ENCODE measurements at places on chromosomes 4 and X.

- no peaks in the 10 kb centered on the region for H3K27me3 ChIP-seq
- H3K4me3 ChIP-seq, result no peak overlapping the region
- no peak for DNase-seq
Observed at GRCh38 chr4:168028568-168028967, 63.8 kb upstream of the ANXA10 start.

DNA sequence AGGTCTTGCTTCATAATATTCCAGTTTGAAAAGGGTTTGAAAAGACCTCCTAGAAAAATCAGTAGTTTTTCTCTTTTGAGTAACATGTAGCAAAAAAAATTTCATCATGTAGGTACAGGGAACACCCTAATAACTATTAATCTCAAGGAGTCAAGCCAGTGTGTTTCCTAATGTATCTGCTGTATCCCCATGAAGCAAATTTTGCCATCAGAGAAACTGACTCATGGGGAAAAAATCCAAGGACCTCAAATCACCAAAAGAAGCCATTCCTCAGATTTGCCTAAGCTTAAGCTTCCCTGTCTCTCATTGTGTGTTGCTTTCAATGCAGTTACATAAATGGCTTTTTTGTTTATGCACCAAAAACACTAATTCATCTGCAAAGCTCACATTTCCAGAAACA is 29.7 kb downstream of the F9 start:
- H3K4me3 ChIP-seq, result no peak overlapping the region
- peaks cover 9% of the 10 kb centered on the region for H3K4me1 ChIP-seq
- DNase-seq, result no peak
- H3K36me3 ChIP-seq, result no peaks in the 10 kb centered on the region
- H3K27ac ChIP-seq, result no peak overlapping the region

DNA sequence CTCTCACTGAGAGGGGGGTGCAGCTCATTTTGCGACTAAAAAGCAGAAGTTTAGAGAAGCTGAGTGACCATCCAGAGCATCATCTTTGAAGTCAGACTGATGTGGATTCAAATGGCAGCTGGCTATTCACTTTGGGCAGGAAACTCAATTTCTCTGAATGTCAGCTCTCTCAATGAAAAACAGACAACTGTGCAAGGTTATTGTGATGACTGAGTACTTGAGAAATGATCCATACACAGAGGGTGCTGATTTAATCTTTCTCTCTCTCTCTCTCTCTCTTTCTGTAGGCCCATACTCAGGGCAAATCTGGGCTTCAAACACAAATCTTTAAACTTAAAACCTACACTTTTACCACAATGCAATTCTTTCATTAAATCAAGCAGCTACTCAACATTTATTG is 185.8 kb upstream of the SLIT2 start:
- no peak overlapping the region for H3K27ac ChIP-seq
- H3K4me3 ChIP-seq, result no peak overlapping the region
- no peaks in the 10 kb centered on the region for H3K36me3 ChIP-seq

- H3K4me3 ChIP-seq, result no peak overlapping the region
- no peaks in the 10 kb centered on the region for H3K4me1 ChIP-seq
- peaks cover 3% of the 10 kb centered on the region for H3K36me3 ChIP-seq
Observed at GRCh38 chr4:648579-649292, 23.4 kb downstream of the PDE6B start.

GRCh38 chr4:85952972-85953650 is 406.7 kb downstream of the MAPK10 start:
- H3K27me3 ChIP-seq, result no peaks in the 10 kb centered on the region
- DNase-seq, result no peak
- no peak overlapping the region for H3K27ac ChIP-seq
- no peak overlapping the region for H3K4me3 ChIP-seq
- H3K36me3 ChIP-seq, result no peaks in the 10 kb centered on the region

DNA sequence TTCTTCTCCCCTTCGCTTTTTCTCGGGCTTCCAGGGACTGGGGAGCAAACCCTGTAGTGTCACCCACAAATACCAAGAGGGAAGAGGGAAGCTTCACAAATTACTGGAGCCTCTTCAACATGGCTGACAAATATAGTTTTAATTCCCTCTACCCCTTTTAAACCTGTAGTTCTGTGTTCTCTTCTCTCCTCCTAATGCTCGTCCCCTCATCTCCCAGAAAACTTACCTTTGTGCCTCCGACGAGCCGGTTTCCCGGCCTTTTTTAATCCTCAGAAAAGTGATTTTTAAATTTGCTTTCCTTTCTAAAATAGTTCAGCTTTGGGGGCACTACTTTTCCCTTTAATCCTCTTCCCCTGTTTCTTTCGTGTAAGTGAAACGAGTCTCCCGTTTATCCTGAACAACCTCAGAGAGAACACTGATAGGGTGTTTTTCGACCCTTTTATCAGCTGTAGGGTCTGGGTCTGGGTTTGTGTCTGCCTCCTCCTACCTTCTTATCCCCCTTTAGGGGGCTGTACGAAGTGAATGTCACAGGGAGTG is 408 bp downstream of the TET2 start:
- H3K4me1 ChIP-seq, result peaks cover 36% of the 10 kb centered on the region
- no peaks in the 10 kb centered on the region for H3K36me3 ChIP-seq
- H3K27me3 ChIP-seq, result peaks cover 37% of the 10 kb centered on the region
- peak overlapping the region; percentile 100 for H3K27ac ChIP-seq

DNA sequence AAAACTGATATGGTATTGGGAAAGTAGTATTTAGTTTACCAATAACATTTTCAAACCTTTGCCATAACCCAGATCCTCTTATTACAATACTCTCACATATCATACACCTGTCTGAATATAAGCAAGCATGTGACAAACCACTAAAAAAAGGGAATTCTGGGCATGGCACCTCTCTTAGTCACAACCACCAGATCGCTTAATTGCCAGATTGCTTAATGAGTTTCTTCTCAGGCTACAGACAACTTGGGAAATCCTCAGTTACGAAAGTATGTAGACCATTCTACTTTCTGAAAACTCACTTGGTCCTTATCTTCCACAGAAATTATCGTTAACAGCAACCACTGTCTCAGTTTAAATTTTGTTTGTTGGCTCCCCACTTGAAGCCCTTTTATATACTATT is 2.1 kb downstream of the NAF1 start:
- peaks cover 1% of the 10 kb centered on the region for H3K27me3 ChIP-seq
- peaks cover 28% of the 10 kb centered on the region for H3K4me1 ChIP-seq
- no peak overlapping the region for H3K27ac ChIP-seq
- DNase-seq, result no peak
- H3K36me3 ChIP-seq, result peaks cover 3% of the 10 kb centered on the region

DNA sequence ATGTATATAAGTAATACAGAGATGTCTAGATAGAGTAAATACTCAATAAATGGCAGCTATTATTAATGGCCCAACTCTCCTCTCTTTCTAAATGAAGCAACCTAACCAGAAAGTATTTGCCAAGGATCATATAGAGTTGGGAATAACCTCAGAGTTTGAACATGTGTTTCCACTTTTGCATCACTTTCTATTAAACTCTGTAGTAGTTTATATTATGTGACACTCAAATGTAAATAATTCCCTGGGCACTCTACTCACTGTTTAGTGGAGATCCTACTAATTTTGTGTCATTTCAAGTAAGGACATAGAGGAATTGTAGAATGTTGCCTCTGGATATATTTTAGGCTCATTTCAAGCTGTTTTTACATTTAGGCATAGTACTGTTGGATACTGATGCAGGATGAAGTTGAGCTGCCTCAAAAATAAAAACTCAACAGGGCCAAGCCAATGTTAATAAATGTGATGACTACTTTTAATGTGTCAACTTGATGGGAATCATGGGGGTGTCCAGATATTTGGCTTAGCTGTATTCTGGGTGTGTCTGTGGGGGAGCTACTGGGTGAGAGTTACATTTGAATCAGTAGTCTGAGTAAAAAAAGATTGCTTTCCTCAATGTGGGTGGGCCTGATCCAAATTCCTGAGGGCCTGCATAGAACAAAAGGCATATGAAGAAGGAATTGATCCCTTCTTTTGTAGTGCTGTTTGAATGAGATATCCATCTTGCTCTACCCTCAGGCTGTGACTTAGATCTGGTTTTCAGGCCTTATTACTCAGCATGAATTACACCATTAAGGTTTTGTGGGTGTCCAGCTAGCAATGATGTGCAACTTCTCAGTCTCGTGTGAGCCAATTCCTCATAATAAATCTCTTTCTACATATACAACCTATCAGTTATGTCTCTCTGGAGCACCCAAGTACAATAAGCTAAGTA is 1368.2 kb downstream of the STIM2 start:
- H3K36me3 ChIP-seq, result no peaks in the 10 kb centered on the region
- H3K27me3 ChIP-seq, result no peaks in the 10 kb centered on the region
- H3K4me1 ChIP-seq, result peaks cover 27% of the 10 kb centered on the region
- no peak overlapping the region for H3K4me3 ChIP-seq
- no peak for DNase-seq

- H3K27ac ChIP-seq, result no peak overlapping the region
- no peaks in the 10 kb centered on the region for H3K27me3 ChIP-seq
- no peaks in the 10 kb centered on the region for H3K4me1 ChIP-seq
- H3K4me3 ChIP-seq, result no peak overlapping the region
- peaks cover 4% of the 10 kb centered on the region for H3K36me3 ChIP-seq
- DNase-seq, result no peak
Observed at GRCh38 chr4:64799751-64800150, 390.5 kb upstream of the TECRL start.

- no peaks in the 10 kb centered on the region for H3K27me3 ChIP-seq
- no peak overlapping the region for H3K27ac ChIP-seq
- no peak for DNase-seq
- H3K4me3 ChIP-seq, result no peak overlapping the region
- H3K4me1 ChIP-seq, result peaks cover 8% of the 10 kb centered on the region
Observed at GRCh38 chrX:48933757-48934156, 14.9 kb upstream of the PIM2 start.

GRCh38 chrX:97096385-97096784 is 212.7 kb downstream of the RPA4 start:
- H3K4me1 ChIP-seq, result peaks cover 3% of the 10 kb centered on the region
- no peak for DNase-seq
- no peaks in the 10 kb centered on the region for H3K27me3 ChIP-seq
- H3K4me3 ChIP-seq, result no peak overlapping the region
- H3K36me3 ChIP-seq, result no peaks in the 10 kb centered on the region

GRCh38 chrX:13360146-13360545 is 40.3 kb upstream of the ATXN3L start:
- no peak for DNase-seq
- peaks cover 10% of the 10 kb centered on the region for H3K4me1 ChIP-seq
- H3K4me3 ChIP-seq, result no peak overlapping the region
- no peaks in the 10 kb centered on the region for H3K36me3 ChIP-seq

GRCh38 chrX:74911494-74911893 is 13.8 kb downstream of the NEXMIF start:
- H3K4me3 ChIP-seq, result no peak overlapping the region
- no peaks in the 10 kb centered on the region for H3K36me3 ChIP-seq
- H3K27me3 ChIP-seq, result no peaks in the 10 kb centered on the region
- no peak overlapping the region for H3K27ac ChIP-seq
- DNase-seq, result no peak

DNA sequence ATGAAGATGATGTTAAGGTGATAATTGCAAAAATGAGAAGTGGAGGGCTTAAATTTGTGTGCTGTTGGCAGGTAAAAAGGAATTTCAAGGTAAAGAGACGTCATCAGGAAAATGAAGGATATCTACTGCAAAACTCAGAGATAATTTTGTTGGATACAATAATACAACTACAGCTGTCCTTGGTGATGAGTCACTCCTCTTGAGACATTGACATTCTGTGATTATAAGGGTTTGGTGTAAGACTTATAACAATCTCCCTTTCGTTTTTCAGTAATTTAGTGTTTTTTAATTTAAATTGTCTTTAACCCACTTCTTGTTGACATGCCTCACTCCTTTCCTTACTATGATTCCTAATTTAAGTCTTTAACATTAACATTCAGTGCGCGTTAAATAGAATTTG is 1074.1 kb upstream of the SLIT2 start:
- H3K4me3 ChIP-seq, result no peak overlapping the region
- peaks cover 4% of the 10 kb centered on the region for H3K4me1 ChIP-seq
- DNase-seq, result no peak
- no peaks in the 10 kb centered on the region for H3K27me3 ChIP-seq
- no peak overlapping the region for H3K27ac ChIP-seq

DNA sequence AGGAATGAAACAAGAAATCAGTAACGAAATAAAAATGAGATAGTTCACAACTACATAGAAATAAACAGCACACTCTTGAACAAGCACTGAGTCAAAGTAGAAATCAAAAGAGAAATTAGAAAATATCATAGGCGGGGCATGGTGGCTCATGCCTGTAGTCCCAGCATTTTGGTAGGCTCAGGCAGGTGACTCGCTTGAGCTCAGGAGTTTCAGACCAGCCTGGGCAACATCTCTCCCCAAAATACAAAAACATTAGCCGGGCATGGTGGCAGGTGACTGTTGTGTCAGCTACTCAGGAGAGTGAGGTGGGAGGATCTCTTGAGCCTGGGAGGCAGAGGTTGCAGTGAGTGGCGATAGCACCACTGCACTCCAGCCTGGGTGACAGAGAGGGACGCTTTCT is 714.4 kb downstream of the GLUD2 start:
- H3K27me3 ChIP-seq, result no peaks in the 10 kb centered on the region
- no peak overlapping the region for H3K4me3 ChIP-seq
- no peak overlapping the region for H3K27ac ChIP-seq

GRCh38 chr4:156677131-156677531 is 294.5 kb downstream of the PDGFC start:
- H3K27ac ChIP-seq, result no peak overlapping the region
- H3K4me1 ChIP-seq, result peaks cover 15% of the 10 kb centered on the region
- no peaks in the 10 kb centered on the region for H3K27me3 ChIP-seq
- H3K4me3 ChIP-seq, result no peak overlapping the region
- no peaks in the 10 kb centered on the region for H3K36me3 ChIP-seq
- no peak for DNase-seq

DNA sequence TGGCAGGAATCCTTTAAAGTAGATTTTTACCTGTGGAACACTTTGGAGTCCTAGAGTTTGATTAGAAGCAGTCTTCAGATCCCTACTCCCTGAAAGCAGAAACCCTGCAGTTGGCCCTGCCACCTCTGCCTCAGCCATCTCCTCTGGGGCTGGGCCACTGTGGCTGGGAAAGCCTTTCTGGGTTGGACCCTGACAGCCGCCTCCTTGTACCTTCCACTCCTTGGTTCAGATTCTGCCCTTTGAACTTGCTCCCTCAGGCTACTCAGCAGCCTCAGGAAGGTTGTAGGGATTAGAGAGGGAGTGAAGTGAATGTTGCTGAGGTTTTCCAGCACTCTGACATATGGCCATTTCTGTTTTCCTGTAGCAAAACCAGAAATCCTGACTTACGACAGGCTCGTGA is 65.5 kb downstream of the KIT start:
- no peak for DNase-seq
- H3K36me3 ChIP-seq, result no peaks in the 10 kb centered on the region
- H3K27me3 ChIP-seq, result no peaks in the 10 kb centered on the region
- H3K4me3 ChIP-seq, result no peak overlapping the region

DNA sequence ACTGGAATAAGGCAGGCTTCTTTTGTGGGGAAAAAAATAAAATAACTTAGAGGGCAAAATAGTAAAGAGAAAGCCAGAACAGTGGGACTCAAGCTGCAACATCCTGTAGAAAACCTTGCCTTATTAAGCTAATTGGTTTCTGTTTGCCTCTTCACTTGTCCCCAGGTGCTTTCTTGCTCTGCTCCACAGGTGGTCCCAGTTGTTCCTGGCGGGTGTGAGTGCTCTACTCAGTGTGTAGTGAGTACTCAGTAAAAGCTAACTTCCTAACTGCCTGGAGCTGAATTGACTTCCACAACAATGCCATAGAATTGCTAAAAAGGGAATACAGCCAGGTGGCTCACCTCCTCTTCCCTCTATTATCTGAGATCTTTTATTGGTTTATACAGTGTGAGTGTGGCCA is 930.2 kb downstream of the C4orf33 start:
- H3K4me1 ChIP-seq, result peaks cover 8% of the 10 kb centered on the region
- H3K36me3 ChIP-seq, result no peaks in the 10 kb centered on the region
- no peak overlapping the region for H3K27ac ChIP-seq
- H3K27me3 ChIP-seq, result no peaks in the 10 kb centered on the region
- H3K4me3 ChIP-seq, result no peak overlapping the region

Measured in neural crest cell (in vitro differentiated cells).